ENCODE measurements at places on chromosomes 13 and 19.

- DNase-seq = no peak
Observed at GRCh38 chr13:43522788-43523187, 264.0 kb downstream of the ENOX1 start.

- no peak for DNase-seq
Observed at GRCh38 chr13:69291292-69291906, 816.2 kb upstream of the ATXN8OS start.

- no peak for DNase-seq
Observed at GRCh38 chr19:51524666-51525264, 6.7 kb downstream of the SIGLEC6 start.

DNA sequence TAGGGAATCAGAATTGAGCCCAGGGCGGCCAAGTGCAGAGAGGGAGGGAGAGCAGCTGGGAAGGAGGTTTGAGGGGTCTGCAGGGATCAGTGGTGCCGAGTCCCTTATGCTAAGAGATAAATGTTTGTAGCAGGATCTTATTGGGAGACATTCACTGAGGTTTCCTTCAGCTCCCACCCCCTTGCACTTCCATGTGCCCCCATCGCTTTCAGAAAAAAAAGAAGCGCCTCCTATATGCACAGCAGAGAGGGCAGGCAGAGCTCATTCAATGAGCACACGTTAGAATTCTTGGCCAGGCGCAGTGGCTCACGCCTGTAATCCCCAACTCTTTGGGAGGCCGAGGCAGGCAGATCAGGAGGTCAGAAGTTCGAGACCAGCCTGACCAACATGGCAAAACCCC is 28.0 kb downstream of the CYP4F2 start:
- DNase-seq = no peak

DNA sequence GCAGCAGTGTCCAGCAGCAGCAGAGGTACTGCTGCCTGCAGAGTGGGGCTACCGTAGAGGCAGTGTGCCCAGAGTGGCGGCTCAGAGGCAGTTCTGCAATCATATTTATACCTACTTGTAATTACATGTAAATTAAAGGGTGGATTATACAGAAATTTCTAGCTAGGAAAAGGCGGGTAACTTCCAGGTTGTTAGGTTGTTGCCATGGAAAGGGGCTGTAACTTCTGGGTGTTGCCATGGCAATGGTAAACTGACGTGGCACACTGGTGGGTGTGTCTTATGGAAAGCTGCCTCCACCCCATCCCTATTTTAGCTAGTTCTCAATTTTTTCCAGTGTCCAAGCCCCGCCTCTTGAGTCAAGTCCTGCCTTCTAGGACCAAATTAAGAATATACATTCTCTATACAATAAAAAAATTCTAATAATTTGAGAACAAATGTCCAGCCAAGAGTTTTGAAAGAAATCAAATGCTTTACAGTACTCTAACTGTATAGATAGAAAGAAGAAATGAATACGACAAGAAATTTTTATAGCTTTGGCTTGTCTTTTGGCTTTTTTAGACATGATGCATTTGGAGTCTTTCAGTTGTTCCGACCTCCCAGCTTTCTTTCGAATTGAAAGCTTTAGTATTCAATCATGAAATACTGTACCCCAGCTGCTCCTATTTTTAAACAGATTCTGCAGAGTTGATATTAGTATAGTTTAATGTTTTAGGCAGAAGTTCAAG is 816.6 kb downstream of the DIAPH3 start:
- DNase-seq = no peak

DNA sequence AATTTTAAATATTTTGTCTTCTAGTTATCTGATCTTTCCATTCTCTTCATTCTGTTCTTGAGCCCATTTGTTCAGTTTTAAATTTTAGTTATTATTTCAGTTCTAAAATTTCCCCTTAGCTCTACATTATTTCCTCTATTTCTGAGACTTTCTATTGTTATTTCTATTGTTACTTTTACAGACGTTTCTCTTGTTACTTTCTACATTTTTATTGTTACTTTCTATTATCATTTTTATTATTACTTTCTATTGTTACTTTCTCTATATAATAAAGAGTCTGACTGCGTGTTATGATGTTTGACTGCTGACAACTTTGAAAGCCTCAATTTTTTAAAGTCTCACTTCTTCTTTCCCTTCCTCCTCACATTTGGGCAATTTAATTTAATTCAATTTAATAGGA is 915.7 kb upstream of the PCDH20 start:
- DNase-seq = no peak

DNA sequence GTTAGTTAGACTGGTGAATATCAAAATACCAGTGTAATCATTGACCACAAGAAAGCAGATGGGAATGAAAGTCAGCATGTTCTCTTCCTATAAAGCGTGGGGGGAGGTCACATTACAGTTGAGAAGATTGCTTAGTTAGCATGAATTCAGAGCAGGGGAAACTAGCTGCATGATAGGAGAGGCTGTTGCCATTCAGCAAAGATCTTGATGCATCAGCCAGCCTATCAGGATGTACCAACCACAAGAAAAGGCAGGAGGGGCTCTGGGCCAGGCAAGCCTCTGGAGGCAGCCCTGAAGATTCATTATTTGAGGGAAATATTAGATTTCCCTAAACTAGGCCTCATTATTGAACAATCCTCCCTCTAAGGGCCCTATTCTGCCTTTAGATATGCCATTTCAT is 5.0 kb upstream of the MTMR6 start:
- no peak for DNase-seq

DNA sequence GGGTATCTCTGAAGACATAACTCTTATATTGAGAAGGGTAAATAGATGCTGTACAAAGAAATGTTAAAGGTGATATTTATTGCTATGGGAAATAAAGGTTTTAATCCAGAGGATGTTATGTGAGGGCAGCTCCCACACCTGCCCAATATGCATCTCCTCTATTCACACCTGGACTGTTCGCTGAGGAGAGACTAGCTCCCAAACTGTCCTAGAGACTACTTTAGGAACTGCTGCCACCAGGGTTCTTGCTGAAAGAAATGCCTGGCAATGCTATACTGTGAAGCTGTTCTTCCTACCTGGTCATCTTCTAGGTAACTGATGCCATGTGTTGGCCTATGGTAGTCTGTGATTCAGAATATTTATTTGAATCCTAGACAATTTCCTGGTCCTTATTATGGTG is 1421.5 kb upstream of the SPRY2 start:
- no peak for DNase-seq

DNA sequence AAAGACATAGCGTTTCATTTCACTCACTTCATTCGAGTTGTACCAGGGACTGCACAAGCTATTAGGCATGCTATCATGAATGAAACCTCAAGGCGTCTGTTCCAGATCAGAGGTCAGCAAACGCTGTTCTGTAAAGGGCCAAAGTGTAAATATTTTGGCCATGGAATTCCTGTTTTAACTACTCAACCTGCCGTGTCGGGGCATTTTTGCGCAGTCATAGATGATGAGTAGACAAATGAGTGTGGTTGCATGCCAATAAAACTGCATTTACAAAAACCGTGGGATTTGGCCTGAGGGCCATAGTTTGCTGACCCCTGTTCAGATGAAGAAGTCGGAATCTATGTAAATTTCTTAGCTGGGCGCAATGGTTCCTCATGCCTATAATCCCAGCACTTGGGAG is 6.5 kb downstream of the INSR start:
- no peak for DNase-seq

DNA sequence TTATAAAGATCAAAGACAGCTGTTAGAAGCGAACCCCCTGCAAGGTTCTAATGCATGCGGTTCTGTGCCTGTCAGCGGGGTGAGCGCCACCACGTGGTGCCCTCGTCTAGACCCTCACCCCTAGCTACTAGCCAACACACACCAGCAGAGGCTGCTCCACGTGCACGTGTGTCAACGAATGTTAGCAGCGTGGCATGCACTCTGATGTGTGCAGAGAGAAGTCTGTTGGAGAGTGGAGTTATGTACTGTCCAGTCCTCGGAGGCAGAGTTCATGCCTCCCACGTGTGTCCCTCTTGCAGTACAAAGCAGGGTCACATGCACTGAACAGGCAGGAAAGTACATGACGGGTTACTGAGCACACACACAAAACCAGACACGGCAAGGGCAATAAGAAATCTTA is 75.0 kb upstream of the SLC15A1 start:
- DNase-seq = no peak

DNA sequence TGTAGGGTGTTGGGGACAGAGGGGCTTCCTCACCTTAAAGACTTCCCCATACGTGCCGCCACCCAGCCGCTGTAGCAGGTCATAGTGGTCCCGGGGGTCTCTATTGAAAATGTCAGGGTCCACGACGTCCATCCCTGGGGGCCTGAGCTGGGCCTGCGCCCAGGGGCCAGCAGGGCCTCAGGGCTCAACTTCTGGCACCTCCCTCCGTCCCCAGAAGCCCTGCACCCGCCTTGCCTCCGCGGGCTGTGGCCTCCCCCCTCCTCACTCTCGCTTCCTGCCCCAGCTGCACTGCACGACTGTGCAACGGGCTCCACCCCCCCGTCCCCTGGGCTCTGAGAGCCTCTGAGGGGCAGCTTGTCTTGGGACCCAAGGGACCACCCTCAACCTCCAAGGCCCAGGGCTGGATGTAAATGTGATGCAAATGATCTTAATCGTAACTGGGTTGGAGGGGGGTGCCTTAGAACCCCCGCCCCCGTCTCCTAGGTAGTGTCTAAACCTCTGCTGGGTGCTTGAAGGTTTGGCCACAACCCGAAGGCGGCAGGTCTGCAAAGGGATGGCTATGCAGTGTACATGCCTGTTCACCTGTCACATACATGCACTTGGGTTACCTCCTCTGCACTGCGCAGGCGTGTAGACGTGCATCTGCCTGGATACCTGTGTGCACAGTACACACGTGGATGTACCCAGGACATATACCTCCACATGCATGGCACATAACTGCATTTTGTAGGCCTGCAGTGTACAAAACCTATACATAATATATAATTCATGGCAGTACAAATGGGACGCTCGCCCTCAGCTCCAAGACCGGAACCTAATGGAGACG is at the start of gene MAP4K1:
Gene MAP4K1, minus strand, starts transcription at position 190 of the 826 bp plus-strand sequence. Its CDS starts 58 bp downstream, at position 132.
- DNase-seq = peak; percentile 83

DNA sequence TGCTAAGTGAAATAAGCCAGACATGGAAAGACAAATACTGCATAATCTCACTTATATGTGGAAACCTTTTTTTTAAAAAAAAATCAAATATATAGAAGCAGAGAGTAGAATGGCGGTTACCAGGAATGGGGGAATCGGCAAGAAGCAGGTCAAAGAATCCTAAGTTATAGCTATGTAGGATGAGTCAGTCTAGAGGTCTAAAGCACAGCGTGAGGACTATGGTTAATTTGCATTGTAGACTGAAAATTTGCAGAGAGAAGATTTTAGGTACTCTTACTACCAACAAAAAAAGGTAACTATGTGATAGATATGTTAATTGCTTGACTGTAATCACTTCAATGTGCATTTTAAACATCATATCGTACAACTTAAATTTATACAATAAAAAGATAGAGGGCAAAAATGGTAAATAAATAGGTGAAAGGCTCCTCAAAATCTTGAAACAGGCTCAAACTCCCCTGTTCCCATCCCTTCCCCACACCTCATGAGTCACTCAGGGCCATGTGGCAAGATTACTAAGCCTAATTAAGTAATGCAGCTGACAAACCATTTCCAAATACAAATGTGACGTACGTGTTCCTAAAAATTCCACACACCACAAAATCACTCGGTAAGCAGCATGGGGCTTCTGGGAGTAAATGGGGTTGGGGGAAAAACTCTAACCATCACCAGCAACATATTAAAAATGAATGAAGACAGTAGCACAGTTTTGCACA is 159.0 kb downstream of the USP12 start:
- DNase-seq = no peak

DNA sequence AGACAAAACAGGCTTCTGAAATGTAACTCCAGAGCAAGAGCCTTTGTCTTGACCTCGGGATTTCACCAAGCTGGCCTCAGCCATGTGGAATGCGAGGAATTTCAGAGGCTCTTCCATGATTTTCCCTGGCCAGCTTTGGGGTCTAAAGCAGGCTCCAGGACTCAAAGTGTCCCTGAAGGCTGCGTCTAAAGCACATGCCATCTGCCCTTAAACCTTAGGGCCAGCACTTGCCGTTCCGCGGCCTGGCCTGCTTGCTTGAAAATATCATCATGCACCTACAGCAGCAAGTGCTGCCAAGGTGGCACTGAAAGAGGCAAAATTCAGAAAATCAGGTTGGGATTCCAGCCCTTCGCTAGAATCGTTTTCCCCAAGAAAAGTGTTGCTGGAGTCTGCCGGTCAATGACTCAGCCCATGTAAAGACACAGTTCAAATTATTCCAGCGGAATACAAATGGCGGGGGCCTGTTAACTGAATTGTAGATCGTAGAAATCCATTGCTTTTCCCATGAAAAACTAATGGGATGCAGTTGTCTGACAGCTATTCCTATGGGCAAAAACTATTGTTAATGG is 105.7 kb upstream of the RAP2A start:
- DNase-seq = no peak

DNA sequence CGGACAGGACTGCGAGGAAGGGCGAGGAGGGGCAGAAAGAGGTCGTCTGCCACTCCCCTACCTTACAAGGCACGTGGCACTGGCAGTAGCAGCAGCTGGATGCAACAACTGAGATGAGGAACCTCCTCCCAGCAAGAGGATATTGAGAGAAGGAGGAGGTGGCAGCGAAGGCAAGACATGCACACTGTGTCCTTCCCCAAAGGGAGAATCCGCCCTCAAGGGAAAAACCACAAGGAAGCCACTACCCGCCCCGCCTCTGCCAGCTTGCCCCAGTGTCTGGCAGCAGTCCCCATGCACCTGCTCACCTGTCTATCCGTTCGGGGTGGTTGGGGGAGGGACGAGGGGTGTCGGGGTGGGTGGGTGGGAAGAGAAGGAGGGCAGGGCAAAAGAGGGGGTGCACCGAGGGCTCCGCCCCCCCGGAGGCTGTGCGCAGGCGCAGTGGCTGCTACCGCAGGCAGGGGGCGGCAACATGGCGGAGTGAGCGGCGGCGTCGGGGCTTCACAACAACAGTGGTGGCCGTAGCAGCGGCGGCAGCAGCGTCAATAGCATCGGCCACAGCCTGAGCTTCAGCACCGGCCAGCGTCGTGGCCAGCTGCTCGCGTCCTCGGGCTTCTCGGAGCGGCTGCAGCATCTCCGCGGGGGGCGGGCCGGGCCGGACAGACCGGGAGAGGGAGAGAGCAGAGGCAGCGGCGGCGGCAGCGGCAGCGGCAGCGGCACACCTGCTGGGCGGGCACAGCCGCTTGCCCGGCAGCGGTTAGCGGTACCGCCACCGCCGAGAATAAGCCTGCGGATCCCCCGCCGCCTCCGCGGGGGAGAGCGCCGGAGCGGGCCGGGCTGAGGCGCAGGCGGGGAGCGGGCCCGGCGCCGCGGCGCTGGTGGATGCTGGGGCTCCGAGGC is at the start of gene NBEA:
Gene NBEA, plus strand, starts transcription at position 436 of the 897 bp plus-strand sequence. CDS start 551 bp downstream, outside the sequence.
- DNase-seq = peak; percentile 75
